ENCODE measurements at places on chromosomes 5 and 9.

- DNase-seq = no peak
Measured at GRCh38 chr5:107666051-107666655, 4.6 kb downstream of the EFNA5 start.

- DNase-seq = peak; percentile 11
Measured at GRCh38 chr9:125700791-125701190, 6.2 kb downstream of the MAPKAP1 start.

GRCh38 chr5:6704361-6704851 lies 8.8 kb upstream of the TENT4A start:
- no peak for DNase-seq

GRCh38 chr9:12640016-12640587 lies 53.1 kb upstream of the TYRP1 start:
- no peak for DNase-seq

DNA sequence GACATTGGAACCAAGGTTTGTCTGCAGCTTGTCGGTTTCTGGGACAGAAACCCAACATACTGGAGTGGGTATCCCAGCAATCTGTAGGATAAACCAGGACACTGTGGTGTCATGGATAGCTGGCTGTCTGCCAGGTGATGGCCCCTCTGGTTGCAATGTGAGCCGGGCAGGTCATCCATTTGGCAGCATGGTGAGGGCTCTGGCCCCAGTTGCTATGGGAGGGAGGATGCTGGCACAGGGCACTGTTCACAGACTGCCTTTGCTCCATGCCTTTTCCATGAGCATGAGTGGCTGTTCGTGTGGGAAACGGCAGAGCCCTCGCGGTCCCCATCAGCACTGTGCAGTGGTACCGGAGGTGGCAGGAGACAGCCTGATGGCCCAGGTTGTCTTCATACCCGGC lies 6.4 kb downstream of the S1PR3 start:
- no peak for DNase-seq

GRCh38 chr5:122142480-122143164 lies 13.3 kb downstream of the ZNF474 start:
- no peak for DNase-seq

DNA sequence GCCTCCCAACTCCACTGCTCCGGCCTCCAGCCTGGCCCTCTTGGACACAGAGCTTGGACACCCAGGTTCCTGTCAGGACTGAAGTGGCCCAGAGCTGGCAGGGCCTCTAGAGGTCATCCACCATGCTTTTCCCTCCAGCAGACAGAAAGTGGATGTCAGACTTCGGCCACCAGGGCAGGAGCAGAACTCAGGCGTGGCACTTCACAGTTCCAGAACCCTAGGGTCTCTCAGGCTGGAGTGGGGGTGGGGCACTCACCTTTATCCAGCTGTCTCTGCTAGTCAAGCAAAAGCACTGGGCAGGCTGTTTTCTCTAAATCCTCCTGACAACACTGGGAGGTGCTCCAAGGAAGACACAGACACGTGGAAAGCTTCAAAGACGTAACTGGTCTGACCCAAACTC lies 35.6 kb upstream of the N4BP3 start:
- no peak for DNase-seq

DNA sequence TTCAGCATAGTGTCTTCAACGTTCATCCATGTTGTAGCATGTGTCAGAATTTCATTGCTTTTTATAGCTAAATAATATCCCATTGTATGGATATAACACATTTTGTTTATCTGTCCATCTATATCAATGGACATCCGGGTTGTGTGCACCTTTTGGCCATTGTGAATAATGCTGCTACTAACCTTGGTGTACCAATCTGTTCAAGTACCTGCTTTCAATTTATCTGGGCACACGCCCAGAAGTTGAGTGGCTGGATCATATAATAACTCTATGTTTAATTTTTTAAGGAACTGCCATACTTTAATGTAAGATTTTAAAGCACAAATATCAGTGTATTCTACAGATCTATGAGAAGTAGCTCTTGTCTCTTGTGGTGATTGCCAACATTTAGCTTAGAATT lies 43.5 kb downstream of the SCAI start:
- no peak for DNase-seq

GRCh38 chr5:169307646-169308045 lies 6.7 kb upstream of the SLIT3 start:
- DNase-seq = no peak

GRCh38 chr5:67149951-67150523 lies 46.6 kb downstream of the CD180 start:
- no peak for DNase-seq

DNA sequence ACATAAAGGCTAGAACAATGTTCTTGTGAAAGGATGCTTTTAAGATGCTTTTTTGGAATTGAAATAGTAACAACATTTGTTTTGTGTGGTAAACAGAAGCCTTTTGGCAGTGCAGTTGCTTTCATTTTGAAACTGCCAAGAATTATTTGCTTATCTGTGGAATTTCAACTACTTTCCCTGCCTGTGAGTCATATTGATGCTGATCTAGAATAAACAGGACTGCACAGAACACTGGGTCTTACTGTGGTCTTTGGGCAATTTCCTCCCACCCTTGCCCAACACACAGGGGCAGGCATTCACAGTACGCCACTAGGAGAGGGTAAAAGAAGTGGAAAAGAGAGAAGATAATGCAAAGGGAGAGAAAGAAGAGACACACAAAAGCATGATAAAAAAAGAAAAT lies 483.7 kb downstream of the ELAVL2 start:
- DNase-seq = no peak

DNA sequence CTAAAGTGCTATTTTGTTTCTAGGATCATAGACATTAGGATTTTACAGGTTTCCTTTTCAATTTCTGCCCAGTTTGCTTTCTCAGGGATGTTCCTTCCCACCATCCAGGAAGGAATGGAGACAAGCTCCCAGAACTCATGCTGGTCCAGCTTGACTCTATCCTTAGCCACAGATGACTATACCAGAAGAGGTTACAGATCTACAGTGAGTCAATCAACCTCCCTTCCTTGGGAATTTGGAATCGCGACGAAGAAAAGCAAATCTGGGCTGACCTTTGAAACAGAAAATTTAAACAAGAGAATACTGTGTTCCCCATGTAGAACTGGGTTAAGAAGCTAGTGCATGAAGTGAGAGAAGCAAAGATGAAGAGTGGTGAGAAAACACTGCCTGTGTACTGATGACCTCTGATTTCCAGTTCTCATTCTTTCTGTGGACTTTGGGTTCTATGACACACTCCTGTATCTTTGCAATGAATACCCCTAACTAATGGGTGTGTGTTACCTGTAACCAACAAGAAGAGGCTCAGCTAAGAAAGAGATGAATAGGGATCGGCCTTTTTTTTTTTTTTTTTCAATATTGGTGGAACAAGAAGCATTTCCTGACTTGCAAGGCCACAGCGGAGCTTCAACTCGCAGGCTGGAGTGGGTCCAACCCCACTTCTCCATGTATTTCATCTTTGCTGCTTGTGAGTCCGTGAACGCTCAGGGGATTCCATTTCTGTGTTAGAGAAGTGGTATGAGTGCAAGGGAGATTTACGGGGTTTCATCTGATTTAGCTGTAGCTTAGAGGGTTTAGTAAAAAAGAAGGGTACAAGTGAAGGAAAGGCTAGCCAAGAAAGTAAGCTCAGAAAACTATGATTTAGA lies 563.9 kb upstream of the CLINT1 start:
- DNase-seq = no peak

DNA sequence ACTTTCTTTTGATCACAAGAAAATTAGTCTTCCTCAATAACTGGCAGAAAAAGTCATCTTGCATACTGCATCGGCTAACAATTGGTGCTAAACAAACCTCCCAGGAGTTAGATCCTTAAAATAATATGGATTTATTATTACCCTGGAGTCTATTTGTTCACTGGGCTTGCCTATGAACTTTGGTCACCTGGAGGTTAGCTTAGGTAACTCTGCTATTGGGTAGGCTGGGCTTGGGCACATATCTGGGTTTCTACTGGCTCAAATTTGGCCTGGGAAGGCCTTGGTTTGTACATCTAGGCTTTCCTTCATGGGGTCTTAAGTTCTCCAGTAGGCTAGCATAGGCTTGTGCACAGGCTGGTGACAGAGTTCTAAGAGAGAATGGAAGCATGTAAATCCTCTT lies 279.9 kb downstream of the RASEF start:
- DNase-seq = no peak

GRCh38 chr9:37550781-37551180 lies 25.4 kb downstream of the FBXO10 start:
- no peak for DNase-seq

DNA sequence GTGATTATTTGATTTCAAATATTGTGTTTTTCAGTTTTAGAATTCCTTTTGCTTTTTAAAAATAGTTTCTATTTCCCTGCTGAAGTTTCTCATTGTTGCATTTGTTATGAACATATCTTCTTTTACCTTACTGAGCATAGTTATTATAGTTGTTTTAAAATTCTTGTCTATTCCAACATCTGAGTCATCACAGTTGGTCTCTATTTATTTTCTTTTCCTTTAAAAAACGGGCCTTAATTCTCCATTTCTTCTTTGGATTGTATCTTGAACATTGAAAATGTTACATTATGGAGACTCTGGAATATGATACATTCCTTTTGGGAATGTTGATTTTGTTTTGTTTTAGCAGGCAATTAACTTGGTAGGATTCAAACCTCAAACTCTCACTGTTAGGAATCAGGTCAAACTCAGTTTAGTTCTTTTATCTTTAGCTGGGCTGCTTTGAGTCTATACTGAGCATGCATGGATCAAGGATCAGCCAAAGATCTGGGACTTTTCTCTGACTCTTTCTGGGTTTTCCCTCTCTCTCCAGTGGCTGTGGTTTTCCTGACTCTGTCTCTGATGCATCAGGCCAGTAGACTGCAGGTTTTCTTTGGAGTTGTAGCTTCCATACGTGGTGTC lies 70.3 kb downstream of the TEK start:
- no peak for DNase-seq

GRCh38 chr9:133955821-133956411 lies 36.2 kb downstream of the VAV2 start:
- peak; percentile 12 for DNase-seq

DNA sequence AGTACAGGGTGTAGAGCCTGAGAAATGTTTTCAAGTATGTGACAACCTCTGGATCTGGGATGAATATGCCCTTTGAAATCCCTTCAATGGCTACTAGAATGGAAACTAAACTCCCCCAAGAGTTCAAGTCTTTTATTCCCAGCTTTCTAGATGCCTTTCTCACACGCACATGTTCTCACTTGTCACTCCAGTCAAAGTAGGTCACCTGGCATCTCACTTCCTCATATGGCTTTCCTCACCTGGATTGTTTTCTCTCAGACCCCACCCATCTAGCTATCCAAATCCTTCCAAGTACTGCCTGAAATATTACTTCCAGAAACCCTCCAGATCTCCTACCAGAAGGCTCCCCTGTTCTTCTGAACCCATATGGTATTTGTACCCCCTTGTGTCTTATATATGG lies 615.4 kb upstream of the KLF4 start:
- DNase-seq = no peak

- no peak for DNase-seq
Measured at GRCh38 chr9:133882849-133883755, 109.0 kb downstream of the VAV2 start.

- no peak for DNase-seq
Measured at GRCh38 chr9:91732187-91733005, 217.6 kb downstream of the ROR2 start.

- DNase-seq = no peak
Measured at GRCh38 chr9:105051897-105052296, 123.9 kb upstream of the ABCA1 start.

DNA sequence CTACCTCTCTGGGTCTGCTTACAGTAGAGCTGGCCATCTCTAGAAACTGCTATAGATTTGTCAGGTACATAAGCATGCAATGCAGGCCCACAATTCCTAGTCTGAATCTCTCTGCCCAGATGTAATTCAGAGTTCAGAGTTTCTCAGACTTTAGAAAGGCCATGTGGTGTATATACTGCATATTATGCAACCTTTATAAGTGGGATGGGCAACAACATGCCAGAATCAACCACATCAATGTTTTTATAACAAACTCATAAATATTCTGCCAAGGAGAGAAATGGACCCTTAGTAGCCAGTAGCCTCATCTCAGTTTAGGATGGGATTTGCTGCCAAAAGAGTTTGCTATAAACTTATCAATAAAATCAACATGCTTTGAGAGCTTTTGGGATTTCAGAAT lies 78.8 kb downstream of the SLC1A1 start:
- DNase-seq = no peak

- no peak for DNase-seq
Measured at GRCh38 chr9:21080793-21081192, 3.1 kb upstream of the IFNB1 start.

GRCh38 chr9:108161503-108161902 lies 671.9 kb upstream of the KLF4 start:
- no peak for DNase-seq

DNA sequence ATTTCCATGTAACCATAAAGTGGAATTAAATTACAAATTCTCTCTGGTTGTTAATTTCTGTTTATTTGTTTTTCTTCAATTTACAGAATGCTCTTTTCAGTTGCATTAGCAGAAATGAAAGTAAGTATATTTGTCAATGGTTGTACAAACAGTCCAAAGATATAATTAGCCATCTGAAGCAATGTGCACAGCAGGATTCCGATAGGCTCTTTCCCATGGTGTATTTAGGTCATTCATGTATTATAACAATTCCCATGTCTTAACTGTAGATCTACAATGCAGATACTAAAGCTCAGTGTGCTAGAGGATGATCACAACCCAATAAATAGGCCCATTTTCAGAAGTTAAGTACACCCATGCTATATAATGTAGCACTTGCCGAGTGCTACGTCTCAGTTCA lies 43.8 kb downstream of the RECK start:
- no peak for DNase-seq
